ENCODE measurements at places on chromosomes 6 and 20.

DNA sequence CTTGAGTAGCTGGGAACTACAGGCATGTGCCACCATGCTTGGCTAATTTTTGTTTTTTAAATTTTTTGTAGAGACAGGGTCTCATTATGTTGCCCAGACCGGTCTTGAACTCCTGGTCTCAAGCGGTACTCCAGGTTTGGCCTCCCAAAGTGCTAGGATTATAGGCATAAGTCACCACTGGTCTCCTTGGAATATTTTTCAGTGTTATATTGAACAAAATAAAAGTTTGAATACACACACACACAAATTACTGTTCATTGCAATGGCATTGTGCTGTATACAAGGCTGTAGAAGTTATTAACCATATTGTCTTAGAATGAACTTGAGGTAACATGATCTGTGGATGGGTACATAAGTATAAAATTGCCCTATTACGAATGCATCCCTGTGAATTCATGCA lies 166.1 kb downstream of the BCAS1 start:
- DNase-seq, result no peak

- DNase-seq, result no peak
These were observed 127.2 kb upstream of the SUPT3H start for GRCh38 chr6:45504947-45505346.

DNA sequence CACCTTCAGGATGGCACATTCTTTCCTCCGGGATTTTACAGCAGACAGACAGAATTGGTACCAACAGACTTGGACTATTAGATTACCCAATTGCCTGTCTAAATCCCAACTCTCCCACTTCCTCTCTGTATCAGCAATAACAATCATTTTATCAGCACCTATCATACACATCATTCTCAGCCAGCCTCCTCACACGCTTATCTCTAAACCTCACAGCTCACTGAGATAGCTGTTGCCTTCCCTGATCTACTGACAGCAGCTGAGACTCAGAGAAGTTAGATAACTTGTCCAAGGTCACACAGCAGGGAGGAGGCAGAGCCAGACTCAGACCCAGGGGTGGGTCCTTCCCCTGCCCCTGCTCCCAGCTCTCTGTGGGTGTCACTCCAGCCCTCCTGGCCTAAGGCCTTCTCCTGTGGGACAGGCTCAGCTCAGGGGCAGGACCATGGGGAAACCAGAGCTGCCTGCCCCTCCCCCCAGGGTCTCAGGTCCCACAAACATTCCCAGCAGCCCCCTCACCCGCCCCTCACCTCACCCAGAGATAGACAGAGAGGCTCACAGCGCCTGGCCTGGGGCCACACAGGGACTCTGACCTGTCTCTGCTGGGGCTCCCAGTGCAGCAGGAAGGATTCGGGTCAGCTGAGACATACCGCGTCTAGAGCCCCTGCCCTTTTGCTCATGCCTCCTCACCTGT lies 92.8 kb downstream of the GRM4 start:
- no peak for DNase-seq

DNA sequence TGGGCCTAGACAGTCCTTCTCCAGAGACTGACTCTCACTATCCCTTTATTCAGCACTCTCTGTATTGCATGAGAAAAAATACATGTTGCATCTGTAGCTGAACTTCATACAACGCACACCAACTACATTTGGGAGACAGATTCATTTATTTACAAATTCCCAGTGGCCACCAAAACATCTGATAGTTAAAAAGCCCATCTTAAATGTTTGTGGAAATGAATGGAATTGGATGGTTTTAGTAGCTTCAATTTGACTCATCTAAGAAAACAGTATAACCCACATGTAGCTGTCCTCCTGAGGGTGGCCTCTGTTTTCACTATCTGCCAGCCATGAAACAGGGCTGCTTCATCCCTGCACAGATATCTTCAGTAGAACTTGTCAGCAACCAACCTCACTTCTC lies 116.3 kb downstream of the PCSK2 start:
- DNase-seq, result no peak

GRCh38 chr6:83867527-83868161 lies 8.2 kb downstream of the CYB5R4 start:
- DNase-seq, result no peak

All from left hindlimb (tissue), 1 donor.